ENCODE measurements at places on chromosomes 6 and 20. TPM values are rescaled to one million over a fixed set of nuclear protein-coding genes. Genes with fewer than 3 reads are reported as not detected.

TNFRSF6B gene
- total RNA-seq, result 9.1 TPM

- DNase-seq, result no peak
Measured at GRCh38 chr6:124334359-124334758, 530.7 kb downstream of the NKAIN2 start.

DNA sequence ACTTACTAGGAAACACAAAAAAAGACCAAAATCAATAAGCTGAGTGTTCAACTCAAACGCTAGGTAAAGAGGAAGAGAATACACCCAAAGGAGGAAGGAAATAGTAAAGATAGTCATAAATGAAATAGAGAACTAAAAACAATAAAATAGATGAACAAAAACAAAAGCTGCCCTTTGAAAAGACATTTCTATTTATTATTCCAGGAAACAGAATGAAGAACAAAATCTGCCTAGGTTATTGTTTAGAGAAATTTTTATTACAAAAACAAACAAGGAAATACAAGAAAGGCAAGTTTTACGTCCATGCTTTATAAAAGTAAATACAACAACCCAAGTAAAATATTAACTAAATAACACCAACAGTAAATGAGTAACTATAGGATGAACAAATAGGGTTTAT is 20.1 kb downstream of the HLA-DMB start:
- no peak for DNase-seq

DNA sequence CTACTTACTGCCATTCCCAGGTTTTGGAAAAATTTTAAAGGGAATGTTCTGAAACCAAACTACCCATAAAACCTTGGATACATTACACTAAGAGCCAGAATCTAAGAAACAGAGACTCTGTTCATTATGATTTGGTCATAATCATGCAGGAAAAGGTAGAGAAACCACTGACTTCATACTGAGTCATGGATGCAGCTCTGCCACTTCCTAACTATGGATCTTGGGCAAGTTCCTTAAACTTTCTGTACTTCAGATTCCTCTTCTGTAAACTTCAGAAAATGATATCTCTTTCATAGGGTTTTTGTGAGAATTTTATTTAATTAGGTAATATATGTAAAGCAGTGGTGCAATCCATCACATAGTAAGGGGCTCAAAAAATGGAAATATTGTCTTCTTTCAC is 20.0 kb downstream of the PLA2G7 start:
- no peak for DNase-seq

DNA sequence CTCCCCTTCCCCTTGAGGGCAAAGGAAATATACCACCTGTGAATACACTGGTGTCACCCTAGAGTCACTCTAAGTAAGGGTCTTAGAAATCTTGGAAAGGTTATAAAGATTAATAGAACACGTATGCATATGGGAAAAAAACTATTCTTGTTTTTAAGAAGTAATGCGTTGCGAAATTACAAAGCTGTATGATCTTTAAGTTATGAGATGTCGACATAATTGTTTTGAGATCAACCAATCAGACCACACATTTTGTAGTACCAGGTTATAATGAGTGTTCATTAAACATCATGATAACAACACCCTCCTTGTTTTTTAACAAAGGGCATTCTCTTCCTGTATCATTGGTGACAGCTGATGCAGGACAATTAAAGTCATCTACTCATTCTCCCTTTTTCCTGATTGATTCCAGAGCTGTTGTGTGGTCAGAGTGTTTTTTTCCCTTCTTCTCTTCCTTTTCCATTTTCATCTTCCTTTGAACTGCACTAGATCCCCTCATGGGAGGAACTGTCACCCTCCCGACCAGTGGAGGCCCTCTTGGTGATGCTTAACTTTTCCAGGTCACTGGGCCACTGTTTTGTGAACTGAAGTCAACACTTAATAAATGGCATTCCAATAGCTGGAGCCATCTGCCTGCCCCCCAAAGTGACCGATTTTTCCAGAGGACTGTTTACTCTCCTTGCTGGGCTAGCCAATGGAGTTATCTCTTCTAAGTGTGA is 37.0 kb downstream of the PRDM1 start:
- no peak for DNase-seq

Measured in dorsolateral prefrontal cortex (tissue), 122 donors.